Psoas muscle (tissue), 8 donors: ENCODE measurements at places on chromosomes 5 and 9. TPM values are rescaled to one million over a fixed set of nuclear protein-coding genes. Genes with fewer than 3 reads are reported as not detected.

EXOSC2 gene
- polyA plus RNA-seq, result 11.8 TPM

AK6 gene
- polyA plus RNA-seq, result 70.7 TPM

PCYOX1L gene
- 0.70 TPM for polyA plus RNA-seq

HMMR gene
- 0.23 TPM for polyA plus RNA-seq

DDX4 gene
- not detected for polyA plus RNA-seq

SIGMAR1 gene
- polyA plus RNA-seq, result 50.1 TPM

MYMK gene
- 0.60 TPM for polyA plus RNA-seq

NRARP gene
- 0.73 TPM for polyA plus RNA-seq
